ENCODE measurements at places on chromosomes 6 and 20. TPM values are rescaled to one million over a fixed set of nuclear protein-coding genes. Genes with fewer than 3 reads are reported as not detected.

The POU3F2 gene
- 0.14 TPM for total RNA-seq

The SLC17A3 gene
- not detected for total RNA-seq

The MATN4 gene
- not detected for total RNA-seq

The STMND1 gene
- not detected for total RNA-seq

The BHLHE23 gene
- total RNA-seq: not detected

The CARMIL1 gene
- total RNA-seq: 7.5 TPM

The FOXS1 gene
- 0.08 TPM for total RNA-seq

The SLC22A7 gene
- total RNA-seq: not detected

The LRRC1 gene
- 7.9 TPM for total RNA-seq

The PAK5 gene
- total RNA-seq: 0.21 TPM

DNA sequence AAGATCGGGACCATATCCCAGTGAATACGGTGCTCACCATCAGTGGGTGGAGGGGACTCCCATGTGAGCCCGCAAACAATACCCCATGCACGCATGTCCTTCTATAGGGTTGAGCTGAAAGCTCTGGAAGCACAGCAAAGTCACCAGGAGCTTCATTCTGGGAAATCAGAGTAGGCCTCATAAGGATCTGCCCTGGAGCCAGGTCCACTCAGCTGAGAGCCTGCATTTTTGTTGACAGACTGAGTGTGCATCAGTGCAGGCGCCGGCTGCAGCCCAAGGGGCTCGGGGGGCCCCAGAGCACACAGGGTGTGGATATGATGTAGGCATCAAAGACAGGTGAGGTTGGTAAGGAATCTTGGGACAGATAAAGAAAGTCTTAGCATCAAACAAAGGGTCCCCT is 79.8 kb upstream of the CD93 start:
- DNase-seq: no peak

DNA sequence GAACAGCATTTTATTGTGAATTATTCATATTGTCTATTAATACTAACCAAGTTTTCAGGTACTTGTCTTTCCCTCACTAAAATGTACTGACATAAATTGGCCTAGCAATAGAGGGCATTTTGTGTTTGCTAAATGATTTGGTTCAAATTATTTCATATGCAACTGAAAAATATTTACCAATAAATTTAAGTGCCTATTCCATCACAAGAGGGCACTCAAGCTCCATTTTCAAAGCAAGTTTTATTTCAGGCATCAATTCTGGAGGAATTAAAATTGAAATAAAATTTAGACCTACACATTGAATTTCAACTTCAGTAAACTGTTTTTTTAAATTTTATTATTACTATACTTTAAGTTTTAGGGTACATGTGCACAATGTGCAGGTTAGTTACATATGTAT is 114.3 kb upstream of the SYNCRIP start:
- DNase-seq: no peak

- no peak for DNase-seq
Observed at GRCh38 chr20:22929661-22930060, 105.5 kb upstream of the SSTR4 start.

DNA sequence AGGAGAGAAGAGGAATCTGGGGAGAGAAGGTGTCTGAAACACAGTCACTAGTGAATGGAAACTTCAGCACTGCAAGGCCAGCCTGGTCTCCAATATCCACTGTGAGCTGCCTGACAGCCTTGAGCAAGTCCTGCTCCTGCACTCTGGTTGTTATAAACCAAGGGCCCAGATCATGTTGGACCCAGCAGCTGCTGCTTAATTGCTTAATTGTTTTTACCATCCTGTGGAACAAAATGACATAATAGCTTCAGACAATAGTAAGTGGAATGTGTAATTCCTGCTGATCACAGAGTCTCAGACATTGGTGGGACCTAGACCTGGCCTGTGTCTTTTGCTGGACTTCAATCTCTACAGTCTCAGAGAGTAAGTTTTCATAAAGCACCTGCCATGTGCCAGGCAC is 833.7 kb downstream of the TFAP2A start:
- DNase-seq: no peak

DNA sequence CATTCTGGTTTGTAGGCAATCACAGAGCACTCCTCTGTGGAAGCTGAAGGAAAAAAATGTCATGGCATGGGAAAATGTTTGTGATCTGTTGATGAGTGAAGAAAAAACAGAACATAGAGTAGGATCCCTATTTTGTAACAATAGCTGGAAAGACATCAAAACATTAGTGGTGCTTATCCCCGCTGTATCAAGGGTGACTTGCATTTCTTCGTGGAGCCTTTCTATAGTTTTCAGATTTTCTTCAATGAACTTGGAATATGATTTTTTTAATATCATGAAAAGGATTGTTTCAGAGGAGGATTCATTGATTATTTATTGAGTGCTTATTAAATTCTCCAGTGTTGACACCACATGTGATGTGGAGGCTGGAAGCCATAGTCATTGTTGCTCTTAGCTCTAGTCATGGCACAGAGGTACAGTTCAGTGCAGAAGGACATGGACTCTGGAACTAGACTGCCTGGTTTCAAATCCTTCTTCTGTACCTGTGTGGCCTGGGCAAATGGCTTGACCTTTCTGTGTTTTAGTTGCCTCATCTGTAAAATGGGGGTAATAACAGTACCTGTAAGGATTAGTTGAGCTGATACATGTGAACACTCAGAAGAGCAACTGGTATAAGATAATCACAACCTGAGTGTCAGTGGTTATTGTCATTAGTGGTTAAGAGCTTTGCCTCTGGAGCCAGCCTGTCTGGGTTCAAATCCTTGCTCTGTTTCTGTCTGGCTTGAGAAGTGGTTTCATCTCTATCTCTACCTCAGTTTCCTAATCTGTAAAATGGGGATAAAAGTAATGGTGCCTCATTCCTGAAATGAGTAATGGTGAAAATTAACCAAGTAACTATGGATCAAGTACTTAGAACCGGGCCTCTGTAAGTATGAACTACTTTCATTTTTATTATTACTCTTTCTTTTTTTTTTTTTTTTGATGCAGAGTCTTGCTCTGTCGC is 14.7 kb upstream of the CDKN1A start:
- no peak for DNase-seq

DNA sequence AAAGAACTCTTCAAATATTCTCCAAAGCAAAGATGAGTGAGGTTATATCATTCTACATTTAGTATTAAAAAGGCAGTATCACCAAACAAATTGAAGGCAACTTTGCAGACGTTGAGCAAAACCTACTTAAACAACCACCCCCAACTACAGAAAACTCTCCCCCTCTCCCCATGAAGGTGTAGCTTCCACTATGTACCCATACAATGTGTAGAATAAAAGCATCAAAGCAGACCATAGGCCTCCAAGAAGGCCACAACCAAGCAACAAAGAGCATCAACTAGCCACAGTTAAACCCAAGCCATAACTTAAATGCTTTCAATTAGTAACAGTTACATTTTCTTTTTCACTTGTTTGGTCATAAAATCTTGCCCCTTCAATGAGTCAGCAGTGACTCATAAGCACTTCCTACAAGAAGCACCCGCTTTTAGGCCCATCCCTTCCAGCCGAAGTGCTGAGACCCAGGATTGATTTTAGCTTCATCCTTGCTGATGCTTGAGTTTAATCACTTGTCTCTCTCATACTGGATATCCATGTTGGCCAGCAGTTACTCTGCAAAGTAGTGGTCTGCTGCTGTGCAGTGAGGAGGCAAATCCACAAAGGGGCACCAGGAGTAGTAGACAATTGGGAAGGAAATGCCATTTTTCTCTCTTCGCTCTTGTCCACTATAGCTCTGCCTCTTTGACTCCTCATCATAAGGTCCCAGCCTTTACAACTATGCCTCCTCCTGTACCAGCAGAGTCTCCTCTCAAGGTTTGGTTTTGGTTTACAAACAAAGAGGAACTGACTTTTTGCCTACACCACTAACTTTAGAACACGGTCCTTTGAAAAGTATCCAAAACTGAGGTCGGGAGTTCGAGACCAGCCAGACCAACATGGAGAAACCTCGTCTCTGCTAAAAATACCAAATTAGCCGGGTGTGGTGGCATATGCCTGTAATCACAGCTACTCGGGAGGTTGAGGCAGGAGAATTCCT is 8.4 kb upstream of the NUP153 start:
- peak; percentile 85 for DNase-seq

- DNase-seq: no peak
Observed at GRCh38 chr20:37378785-37379598, 33.1 kb downstream of the SRC start.

GRCh38 chr6:83509441-83509840 is 2.9 kb upstream of the PRSS35 start:
- no peak for DNase-seq

GRCh38 chr6:123380257-123380656 is 256.5 kb downstream of the TRDN start:
- peak; percentile 53 for DNase-seq

DNA sequence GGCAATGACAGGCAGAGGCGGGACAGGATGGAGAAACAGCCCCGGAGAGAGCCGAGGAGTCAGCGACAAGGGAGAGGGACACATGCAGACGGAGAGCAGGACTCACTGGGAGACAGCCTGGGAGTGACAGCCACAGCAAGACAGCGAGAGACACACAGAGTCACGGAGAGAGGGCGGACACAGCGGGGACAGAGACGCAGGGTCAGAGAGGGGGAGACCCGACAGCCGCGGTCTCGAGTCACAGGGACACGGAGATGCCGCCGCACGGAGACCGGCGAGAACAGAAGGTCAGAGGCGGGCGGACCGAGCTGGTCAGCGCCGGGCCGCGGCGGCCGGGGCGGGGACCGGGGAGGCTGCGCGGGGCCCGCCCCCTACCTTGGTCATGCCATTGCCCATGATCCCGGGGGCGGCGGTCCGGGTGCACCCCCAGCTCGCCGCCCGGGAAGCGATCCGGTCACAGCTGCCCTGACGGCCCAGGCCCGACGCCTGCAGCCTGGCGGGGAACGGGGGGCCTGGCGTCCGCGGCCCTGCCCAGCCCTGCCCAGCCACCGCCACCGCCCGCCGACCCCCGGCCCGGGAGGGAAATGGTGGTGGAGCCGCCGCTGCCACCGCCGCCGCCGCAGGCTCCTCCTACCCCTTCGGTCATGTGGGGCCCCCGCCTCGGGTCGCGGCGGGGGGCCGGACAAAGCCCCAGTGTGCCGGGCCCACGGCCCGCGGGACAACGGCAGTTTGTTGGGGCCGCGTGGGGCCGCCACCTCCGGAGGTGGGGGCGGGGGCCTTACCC is at the start of the genes DUSP15 and TTLL9:
DUSP15 (minus strand) TSS at position 586 of the 784 bp plus-strand sequence; CDS start at position 396, 190 bp downstream.
TTLL9 (plus strand) TSS at position 693 of the 784 bp plus-strand sequence. CDS start 493 bp downstream, outside the sequence.
- no peak for DNase-seq

- DNase-seq: no peak
Observed at GRCh38 chr6:6581054-6581453, 7.5 kb upstream of the LY86 start.

DNA sequence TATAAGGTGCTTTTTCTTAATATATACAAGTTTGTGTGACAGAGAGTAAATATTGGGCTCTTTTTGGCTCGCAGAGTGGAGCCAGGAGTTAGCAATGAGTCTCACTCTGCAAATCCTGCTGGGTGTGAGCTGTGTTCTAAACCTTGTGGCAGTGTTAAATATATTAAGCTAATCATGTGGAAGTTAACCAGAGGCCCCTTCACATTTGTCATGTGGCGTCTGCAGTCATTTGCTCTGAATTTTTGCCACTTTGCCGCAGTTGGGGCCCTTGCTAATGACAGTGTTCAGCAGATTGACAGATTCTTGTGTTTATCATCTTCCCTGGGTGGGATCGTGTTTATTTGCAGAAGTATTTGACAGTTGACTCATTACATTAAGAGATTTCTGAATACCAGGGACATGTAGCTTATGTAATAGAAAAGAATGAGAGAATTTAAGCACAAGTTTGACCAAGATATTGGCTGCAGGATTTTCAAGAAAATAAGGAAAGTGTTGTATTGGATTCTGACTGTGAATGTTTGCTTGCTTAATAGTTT is 37.9 kb downstream of the SPATA2 start:
- DNase-seq: no peak

DNA sequence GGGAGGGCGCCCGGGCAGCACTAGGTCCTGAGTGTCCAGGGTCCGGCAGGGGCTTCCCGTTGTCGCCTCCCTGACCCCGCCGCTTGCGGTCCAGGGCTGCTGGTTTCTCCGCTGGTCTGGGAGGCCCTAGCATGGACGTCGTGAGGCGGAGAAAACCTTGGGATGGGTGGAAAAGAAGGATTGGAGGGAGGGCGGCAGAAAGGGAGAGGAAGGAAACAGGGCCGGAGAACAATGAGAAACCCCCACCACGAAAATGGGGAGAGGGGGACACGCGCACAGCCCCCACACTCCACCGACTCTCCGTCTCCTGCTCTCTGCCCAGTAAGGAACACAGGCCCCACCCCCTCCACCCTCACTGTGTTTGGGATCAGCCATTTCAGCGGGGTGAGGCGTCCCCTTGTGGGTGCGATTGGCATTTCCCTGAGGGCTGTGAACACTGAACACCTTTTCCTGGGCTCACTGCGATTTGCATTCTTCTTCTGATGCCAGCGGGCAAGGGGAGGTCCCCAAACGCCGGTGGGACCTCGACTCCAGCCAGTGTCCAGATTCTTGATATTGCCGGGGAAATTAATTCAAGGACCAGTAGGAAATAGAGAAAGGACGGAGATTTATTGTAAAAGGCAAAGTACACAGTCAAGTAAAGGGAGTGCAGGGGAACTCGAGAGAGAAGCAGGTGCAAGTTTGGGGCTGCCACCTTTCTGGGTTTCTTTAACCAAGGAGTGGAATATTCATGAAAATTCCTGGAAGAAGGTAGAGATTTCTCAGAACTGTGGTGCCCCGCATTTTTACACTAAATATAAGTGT is 3.3 kb upstream of the RAET1G start:
- peak; percentile 58 for DNase-seq

DNA sequence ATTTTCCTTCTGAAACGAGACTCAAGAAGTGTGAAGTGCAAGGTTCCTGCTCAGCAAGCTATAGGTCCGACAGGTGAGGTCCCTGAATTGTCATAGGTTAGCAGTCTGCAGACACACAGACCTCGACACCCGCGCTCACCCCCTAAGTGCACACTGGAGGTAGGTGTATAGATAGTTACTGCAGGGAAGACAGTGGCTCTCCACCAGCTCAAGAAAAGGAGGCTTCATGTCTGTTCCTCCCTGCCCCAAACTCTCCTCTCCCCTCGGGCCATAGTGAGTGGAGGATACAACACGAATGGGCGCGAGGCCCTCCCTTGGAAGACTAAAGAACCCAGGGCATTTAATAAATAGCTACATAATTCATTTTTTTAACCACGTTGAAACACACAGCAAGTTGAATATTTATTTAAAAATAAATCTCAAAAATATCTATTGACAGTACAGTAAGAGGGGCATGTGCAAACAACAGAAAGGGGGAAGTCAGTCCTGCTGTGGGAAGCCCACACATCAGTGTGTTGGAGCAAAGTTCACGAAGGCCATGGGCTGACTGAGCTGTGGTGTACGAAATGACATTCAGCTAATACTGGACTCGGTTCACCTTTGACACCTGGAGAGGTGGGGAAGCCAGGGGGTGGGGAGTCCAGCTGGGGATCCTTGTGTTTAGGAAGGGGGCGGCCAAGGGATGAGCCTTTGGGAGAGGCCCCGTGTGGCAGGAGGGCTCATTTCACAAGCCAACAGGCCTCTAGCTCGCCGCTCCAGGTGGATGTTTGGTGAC is 10.7 kb downstream of the SPATA2 start:
- DNase-seq: no peak

DNA sequence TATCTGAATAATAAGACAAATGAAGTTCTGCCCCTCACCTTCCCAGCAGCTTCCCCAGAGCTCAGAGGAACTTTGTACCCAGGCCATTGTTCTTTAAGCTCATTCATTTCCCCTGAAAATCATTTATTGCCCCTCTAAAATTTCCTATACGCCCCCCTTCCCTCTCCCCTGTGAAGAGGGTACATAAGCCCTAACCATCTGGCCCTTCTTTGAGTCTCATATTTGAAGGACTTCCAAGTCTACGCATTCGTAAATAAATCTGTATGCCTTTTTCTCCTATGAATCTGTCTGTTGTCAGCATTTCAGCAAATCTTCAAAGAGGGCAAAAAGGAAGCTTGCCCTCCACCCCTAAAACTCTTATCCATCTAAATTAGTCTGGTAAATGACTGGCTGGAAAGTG is 73.1 kb upstream of the DST start:
- DNase-seq: no peak

Data from H4 (cell line).